Stimulated activated CD8-positive, alpha-beta memory T cell treated with anti-CD3 and anti-CD28 coated beads, Interleukin-2, amount 100 ng/mL, for 1 hour (primary cell): ENCODE measurements at places on chromosomes 12 and 14.

- no peak for DNase-seq
Measured at GRCh38 chr14:66036547-66036946, 449.6 kb upstream of the CCDC196 start.

DNA sequence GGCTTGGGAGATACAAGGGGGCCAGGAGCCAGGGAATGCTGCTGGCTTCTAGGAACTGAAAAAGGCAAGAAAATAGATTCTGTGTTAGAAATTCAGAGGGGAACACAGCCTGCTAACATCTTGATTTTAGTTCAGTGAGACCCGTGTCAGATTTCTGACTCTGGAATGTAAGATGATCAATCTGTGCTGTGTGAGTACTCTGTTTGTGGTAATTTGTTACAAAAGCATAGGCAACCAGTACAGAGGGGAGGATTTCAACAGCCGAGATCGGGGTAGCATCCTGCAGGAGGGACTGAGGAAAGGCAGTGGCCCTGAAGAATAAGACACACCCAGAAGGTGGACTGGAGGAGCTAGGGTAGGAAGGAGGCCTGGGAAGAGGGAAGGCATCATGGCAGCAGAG is 410.0 kb upstream of the CCDC196 start:
- no peak for DNase-seq

DNA sequence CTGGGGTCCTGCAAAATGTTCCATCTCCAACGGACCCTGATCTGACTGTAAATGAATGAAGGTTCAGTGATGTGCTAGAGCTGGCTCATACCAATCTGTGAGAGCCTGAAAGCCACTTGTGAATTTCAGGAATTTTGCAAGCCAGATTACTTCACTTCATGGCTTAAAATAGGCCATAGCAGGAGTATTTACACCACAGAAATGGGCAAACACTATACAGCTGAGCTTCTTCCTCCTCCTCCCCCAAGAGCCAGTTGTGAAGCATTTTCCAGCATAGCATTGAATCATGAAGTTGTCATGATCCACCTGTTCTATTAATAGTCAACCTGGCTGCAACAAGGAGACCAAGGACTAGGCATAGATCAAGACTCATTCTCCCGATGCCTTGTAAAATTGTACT is 141.3 kb upstream of the RASSF8 start:
- DNase-seq: no peak

- DNase-seq: no peak
Measured at GRCh38 chr12:131384544-131384855, 326.4 kb upstream of the SFSWAP start.

DNA sequence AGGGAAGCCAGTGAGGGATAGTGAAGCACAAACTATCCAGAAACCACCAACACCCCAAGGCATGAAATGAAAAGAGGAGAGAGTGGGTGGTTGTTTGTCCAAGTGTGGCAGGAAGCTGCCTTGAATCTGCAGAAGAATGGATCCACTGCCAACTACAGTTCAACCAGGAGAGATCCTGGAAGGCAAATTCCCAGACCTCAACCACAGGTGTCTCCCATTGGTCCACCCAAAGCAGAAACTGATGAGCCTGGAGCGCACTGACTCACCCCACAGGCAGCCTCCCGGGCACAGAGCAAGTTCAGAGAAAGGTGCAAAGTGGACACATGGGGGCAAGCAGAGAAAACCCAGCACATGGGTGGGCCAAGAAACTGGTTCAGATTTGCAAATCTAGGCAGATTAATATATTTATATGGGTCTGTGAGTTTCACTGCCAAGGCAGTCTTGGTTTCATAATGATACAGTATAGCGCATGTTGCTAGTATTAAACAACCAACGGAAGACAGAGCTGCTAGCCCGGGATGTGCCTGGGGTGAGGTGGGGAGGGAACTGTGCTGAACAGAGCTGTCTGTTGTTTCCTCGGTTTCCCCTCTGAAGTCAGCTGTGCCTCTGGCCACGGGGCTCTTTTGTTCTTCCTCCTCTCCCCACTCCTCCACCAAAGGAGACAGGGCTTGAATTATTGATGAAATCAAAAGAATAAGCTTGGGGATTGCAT is 416.2 kb upstream of the CCDC196 start:
- DNase-seq: no peak

GRCh38 chr12:61037792-61038191 is 1222.4 kb upstream of the USP15 start:
- no peak for DNase-seq

DNA sequence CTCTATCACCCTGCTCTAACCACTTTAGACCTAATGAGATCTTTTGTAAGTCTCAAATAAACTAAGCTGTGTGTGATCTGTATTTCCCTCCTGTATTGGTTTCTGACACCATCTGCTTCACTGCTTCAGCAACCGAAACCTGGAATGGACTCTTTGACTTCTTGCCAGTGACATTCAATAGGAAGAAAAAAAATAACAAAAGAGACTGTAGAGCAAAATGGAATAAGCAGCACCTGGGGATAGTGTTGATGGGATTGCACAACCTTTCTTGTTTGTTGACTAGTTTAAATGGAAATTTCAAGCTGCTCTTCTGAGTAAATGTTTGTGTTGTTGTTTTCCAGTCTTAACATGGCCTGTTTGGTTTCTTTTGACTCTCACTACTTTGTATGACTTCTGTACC is 888.6 kb upstream of the SEL1L start:
- DNase-seq: no peak

DNA sequence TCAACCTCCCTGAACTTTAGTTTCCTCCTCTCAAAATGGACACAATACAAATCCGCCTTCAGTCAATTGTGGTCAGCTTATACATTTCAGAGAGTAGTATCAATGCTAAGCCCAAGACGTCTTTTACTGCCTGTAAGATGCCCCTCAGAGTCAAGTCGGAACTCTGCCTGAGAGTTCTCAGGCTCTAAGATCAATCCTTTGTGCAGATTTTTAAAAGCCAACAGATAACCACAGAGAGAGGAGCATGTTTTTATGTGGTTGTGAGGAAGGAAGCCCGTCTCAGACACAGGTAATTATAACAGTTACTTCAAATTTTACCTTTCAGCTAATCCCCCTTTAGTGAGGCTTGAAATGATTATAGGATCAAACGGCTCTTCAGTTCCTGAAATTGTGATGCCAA is 91.6 kb downstream of the HELB start:
- no peak for DNase-seq

DNA sequence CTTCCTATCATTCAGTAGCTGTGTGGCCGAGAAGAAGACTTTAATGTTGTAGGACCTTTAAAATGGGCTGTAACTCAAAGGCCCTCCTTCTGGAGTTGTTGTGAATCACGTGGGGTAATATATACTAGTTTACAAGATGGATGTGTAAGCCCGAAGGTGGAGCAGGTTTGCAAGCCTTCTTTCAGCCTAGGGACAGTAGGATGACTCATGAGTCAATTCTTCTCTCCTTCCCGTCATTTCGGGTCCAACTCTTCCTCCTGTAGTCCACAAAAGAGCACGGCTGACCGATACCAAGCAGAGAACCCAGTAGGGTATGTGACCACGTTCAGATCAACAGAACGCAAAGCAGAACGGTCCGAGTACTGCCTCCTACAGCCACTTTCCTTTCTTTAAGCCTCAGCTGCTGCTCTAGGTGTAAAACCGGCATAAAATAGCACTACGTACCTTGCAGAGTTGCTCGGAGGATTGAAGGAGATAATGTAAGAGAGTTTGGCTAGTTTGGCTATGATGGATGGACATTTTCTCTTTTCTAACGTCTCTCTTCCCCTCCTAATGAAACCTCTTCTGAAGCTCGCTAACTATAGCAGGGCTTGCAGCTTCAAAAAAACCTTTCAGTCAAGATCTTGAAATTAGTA is 1.3 kb upstream of the RASSF3 start:
- no peak for DNase-seq

- DNase-seq: no peak
Measured at GRCh38 chr14:31159682-31160296, 47.8 kb downstream of the HECTD1 start.

DNA sequence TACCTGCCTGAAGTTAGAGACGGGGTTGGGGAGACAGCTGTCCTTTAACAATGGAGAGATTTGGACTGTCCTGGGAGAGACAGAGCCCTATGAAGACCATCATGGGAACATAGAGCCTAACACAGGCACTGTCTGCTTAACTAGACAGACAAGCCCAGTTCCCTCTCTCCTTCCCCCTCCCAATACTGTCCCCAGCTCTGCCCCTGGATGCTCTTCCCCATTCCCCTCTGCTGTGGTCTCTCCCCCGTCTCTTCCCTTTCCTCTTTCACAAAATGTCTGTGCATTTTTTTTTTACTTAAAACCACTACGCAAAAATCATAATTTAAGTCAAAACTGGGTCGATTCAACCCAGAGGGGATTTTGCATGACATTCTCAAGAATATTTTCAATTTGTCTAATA is 232.9 kb downstream of the CHST11 start:
- DNase-seq: no peak

GRCh38 chr14:92560106-92560865 is 46.7 kb downstream of the RIN3 start:
- DNase-seq: no peak

DNA sequence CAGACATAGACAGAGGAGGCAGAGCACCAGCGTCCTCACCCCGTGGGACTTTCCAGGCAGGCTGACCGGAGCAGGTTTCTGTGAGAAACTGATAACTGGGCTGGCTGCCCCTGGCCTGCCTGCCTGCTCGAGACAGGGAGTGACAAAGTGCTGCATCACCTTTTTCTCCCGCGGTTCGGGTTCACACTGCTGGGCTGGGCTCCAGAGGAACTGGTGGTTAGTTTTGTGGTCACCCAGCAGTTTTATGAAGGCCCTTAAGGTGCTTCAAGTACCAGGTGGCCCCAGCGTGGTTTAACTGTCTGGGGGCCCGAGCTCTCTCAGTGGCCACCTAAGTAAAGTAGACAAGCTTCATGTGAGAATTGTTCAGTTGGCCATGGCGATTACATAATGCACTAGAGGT is 1073.6 kb downstream of the BCL11B start:
- DNase-seq: peak; percentile 19

- DNase-seq: no peak
Measured at GRCh38 chr14:104214431-104215218, 76.2 kb downstream of the KIF26A start.

GRCh38 chr12:99906786-99907579 is 77.8 kb downstream of the ANKS1B start:
- no peak for DNase-seq

DNA sequence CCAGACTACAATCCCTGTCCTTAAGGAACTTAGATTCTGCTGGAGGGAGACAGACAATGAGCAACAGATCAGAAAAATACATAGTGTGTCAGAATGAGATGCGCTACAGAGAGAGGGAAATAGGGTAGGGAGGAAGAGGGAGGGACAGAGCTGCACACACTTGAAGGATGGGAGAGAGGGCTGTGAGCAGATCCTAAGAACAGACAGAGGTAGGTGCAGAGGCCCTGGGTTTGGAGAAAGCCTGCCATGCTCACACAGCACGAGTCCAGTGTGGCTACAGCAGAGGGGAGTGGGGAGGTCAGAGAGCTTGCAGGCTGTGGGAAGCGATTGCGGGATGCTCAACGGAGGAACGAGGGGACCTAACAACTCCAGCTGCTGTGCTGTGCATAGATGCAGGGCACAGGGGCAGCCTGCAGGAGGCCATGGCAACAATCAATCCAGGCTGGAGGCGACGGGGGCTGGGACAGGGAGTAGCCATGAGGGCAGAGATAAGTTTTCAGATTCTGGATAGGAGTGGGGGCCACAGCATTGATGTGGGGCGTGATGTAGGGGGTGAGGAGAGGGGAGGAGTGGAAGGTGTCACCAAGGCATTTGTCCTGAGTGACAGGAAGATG is 20.7 kb downstream of the FAIM2 start:
- no peak for DNase-seq

DNA sequence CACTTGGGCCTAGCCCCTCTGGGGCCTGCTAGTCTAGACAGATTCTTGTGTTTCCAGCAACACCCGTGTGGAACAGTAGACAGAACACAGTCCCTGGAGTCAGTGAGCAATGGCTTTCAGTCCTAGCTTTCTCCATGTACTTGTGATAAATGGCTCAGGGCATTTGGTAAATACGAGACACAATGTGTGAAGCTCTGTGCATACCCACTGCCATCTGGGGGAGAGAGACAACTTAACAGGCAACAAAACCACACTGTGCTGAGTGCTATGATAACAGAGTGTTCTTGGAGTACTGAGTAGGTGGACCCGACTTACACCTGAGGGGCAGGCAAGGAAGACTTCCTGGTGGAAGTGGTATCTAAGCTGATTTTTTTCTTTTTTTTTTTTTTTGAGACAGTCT is 86.3 kb upstream of the TBX3 start:
- no peak for DNase-seq

GRCh38 chr14:99821519-99822508 is 28.6 kb downstream of the EML1 start:
- DNase-seq: no peak

DNA sequence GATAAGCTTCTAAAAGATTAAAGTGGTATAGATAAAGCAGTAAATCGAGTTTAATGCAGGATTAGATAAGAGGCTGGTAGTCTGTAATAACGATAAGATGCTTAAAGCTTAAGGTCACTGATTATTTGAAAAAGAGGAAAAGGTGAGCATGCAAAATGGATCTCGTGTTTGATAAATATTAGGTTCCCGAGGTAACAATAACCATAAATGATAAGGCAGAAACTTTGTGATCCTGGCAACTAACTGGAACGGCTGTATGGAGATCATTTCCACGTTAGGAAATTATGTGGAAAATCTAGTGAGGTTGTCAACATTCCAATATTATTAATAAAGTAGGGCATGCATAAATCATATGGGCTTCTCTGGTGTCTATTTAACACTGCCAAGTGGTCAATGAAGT is 255.5 kb downstream of the EFCAB11 start:
- DNase-seq: no peak

- DNase-seq: no peak
Measured at GRCh38 chr12:120234643-120235368, 30.7 kb downstream of the PXN start.

DNA sequence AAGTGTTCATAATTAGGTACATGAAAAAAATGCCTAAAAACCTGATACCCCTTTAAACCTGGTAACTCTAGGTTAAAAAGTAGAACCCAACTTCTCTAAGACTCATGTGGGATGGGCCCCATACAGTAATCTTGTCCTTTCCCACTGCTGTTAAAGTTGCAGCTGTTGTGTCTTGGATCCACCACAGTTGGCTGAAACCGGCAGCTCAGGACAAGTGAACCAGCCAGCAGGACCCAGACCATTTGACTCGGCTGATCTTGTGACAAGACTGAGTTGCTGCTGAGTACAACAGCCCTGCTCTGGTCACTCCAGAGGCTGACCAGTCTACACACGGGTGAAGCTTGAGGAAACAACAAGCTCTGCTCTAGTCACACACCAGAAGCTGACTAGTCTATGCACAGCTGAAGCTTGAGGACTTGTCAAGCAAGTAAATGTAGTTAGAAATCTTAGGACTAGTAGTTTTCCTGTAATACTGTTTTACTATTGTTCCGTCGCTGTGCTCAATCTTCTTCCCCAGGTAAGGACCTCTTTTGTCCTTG is 60.6 kb downstream of the DHRS2 start:
- DNase-seq: no peak
